ENCODE measurements at places on chromosomes 5 and 9.

- no peak for DNase-seq
Observed at GRCh38 chr5:129241755-129242154, 147.2 kb downstream of the ISOC1 start.

DNA sequence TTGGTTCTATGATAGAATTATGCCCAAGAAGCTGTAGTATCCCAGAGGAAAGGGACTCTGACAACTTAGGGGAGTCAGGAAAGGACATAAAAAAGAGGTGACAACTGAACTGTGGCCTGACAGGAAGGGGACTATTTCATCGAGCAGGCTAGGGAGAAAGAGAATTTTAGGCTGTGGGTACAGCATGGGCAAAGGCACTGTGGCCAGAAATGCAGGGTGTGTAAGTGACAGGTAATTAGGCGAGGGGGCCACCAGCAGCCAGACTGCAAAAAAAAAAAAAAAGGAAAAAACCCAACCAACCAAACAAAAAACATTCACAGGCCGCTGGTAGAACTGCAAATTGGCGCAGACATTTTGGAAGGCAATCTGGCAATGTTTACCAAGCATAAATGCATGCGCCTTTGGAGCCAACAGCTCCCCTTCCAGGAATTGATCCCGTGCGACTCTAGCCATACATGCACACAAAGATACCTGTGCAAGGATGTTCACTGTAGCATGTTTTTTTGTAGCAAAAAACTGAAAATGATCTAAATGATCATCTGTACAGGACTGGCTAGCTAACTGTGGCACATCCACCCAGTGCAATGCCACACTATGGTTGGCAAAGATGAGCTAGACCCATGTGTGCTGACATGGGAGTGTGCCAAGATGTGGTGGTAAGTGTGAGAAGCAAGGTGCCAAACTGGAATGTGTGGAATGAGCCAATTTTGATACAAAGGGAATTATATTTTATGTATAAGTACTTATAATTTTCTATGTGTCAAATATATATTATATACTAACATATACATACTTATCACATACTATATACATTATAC, 1.1 kb downstream of the EIF4E1B start:
- DNase-seq = no peak

- DNase-seq = no peak
Observed at GRCh38 chr5:124761010-124761409, 14.6 kb upstream of the ZNF608 start.

DNA sequence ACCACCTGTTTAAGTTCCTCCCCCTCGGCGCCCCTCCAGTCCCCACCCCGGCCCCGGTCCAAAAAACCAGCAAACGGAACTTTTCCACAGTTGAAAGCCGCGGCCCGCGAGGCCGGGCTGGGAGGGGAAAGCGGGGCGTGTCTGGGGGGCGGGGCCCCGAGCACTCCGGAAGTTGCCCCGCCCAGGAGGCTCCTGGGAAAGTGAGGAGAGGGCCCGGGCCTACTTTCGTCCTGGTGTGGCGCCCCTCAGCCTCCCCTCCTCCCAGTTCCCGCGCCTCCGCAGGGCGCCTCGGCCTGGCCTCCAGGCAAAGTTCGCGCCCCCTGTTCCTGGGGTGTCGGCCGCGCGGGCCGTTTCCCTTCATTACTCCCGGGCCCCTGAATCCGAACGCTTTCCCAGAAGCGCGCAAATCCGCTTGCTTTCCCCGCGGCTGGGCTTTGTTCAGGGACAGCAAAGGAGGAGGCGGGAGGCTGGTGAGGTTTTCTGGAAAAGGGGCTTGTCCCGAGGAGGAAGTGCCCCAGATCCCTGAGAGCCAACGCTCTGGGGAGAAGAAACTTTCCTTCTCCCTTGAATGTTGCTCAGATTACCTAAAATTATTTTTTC, 4.5 kb upstream of the DMRT3 start:
- DNase-seq = no peak

DNA sequence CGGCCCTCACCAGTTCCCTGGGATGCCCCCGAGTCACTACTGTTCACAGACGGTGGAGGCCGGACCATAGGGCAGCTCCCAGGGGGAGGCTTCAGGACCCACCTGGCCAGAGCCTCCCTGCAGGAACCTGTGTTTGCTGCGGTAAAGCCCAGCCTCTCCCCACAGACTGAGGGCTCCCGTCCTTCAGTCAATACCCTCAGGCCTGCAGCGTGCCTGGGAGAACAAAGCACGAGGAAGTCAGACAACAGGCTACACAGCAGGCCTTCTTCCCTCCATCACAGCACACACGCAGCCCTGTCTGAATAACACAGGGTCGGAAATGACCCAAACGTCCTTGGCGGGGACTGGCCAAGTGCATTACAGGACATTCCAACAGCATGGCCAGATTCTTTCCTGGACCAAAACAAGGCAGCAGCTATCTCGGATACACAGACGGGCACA, 34.4 kb downstream of the COL23A1 start:
- DNase-seq = no peak
